Sigmoid colon (tissue), 7 donors: ENCODE measurements at places on chromosomes 16 and 17. TPM values are rescaled to one million over a fixed set of nuclear protein-coding genes. Genes with fewer than 3 reads are reported as not detected.

DNA sequence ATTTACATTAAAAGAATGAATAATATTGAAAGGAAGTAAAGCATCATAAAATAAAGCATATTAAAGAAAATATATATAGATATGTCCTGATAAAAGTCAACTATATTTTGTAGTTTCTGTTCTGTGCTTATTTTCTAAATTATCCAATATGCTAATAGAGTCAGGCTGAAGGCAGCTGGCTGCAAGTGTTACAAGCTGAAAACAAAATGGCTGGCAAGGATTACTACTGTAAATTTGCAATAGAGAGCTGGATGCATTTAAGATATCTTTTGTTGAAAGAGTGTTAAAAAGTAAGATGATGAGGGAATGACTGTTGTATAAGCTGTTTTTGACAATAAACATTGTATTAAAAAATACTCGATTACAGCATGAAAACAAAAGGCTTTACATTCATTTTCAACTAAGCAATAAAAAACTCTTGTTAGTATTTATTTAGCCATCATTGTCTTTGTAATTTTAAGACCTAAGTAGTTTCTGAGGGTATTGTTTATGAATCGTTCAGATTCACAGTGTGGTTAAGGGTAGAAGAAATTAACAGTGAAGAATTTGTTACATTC lies 76.3 kb downstream of the TANC2 start:
- DNase-seq: no peak

DNA sequence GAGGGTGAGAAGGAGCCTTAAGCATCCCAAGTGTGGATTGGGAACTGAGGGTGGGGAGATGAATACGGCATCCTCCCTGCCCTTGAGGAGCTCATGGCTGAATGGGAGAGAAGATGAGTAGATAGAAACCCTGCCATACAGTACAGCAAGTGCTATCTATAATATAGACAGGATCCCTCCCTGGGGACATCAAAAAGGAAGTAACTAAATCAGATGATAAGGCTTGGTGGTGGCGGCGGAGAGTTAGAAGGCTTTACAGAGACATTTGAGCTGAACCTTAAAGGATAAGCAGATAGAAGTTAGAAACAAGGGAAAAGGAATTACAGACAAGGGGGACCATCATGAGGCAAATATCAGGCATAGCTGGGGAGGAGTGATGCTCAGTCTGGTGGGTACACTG lies 67.5 kb upstream of the TMEM132E start:
- no peak for DNase-seq

DNA sequence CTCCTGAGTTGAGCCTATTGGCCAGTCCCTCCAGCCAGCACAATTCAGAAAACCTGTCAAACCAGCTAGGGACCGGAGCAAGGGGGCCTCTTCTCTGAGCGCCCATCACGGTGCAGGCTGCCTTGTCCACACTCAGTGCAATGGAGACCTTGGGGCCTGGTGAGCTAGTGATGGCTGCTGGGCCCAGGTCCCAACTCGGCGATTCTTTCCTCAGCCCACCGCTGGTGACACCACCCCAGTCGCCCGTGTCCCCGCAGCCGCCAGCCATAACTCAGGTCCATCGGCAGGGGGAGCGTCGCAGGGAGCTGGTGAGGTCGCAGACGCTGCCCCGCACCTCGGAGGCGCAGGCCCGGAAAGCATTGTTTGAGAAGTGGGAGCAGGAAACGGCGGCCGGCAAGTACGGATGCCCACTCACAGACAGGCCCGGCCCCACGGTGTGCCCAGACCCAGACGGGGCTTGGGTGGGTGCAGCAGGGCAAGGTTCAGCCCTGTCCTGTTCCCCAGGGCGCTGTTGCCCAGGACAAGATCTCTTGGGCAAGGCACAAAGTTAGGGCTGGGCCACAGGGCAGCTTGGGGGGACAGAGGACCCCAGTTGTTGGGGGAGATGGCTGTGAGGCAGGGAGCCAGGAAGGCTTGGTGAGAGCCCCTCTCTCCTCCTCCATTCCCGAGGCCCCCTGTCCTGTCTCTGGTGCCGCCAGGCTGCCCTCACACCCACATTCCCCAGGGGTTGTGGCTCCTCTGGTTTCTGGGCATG lies 10.8 kb downstream of the SMTNL2 start:
- no peak for DNase-seq

DNA sequence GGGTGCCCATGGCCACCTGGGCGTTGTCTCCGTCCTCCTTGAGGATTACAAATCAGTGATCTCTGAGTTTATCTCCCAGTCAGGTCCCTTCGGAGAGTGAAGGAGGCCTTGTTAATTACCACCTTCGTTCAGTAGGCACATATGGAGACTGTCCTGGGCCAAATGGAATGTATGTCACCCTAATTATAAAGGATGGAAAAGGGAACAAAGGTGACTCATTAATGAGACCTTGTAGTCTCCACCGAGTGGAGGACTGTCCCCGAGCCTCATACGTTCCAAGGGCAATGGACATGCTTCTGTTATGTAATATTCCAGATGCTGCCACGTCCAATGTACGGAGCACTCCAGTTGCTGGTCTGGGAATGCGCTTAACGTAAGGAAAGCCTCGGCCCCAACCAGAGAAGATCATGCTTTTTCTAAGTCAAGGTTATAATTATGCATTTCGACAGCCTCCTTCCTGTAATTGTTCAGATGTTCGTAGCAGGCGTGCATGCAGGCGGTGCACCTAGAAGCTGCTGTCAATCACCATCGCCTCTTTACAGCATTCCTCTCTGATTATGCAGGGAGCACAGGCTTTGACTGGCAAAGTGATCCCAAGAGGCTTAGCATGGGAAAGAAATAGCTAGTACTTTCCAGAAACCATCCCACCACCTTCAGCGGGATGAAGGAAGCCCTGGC lies 22.4 kb upstream of the SEC14L1 start:
- no peak for DNase-seq

DNA sequence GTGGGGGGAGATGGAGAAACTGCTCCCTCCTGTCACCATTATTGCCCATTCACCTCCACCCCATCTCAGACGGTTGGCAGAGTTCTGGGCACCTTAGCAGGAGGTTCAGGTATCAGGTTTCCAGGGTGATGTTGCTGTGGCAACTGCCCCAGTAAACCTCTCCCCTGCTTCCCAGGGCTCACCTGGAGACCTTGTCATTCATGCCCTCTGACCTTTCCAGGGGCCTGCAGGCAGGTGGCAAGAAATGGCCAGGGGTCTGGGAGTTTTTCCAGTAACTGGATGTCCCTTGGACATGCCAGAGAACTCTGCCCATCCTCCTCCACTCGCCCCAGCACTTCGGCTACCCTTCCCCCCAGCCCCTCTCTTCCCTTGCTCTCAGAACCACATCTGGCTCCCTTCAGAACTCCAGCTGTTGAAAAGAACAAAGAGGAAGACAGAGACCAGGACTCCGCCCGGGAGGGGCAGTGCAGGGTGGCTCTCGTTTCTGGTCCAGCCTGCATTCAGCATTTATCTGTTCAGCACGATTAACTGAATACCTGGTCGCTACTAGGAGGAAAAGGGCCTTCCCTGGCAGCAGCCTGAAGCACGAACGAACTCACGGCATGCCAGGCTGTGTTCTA lies 8.5 kb downstream of the MLLT6 start:
- DNase-seq: no peak

- DNase-seq: peak; percentile 66
Measured at GRCh38 chr17:58200024-58200633, 7.6 kb downstream of the EPX start.

DNA sequence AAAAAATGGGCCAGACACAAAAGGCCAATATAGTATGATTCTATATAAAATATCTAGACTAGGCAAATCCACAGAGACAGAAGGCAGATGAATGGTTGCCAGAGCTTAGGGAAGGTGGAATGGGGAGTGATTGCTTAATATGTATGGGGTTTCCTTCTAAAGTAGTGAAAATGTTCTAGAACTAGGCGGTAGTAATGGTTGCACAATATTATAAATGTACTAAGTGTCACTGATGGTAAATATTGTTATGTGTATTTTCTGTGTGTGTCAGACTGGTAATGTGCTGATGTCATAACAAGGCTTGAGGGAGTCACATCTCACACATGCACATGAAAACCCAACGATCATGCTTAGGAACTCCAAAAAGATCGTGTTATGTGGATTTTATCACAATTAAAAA lies 106.9 kb upstream of the SIAH1 start:
- DNase-seq: no peak

- DNase-seq: no peak
Measured at GRCh38 chr16:84637709-84638108, 10.6 kb upstream of the KLHL36 start.

DNA sequence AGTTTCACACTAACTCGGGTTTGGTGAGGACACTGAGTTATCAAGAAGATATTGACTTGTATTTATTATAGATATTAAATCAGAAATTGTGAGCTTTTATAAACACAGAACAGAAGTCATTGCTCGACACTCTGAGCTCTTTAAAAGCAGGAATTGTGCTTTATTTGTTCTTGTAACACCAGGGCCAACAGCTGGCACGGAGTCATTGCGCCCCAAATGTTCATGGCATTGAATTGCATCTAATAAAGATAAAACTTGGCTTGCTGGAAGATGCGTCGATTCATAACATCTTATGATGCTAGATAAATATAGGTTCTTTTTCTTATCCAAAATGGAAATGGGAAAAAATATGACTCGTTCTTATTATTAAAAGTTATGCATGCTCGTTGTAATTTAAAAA lies 11.8 kb upstream of the MLYCD start:
- DNase-seq: no peak

GRCh38 chr17:71922439-71922838 lies 198.4 kb upstream of the SOX9 start:
- no peak for DNase-seq

DNA sequence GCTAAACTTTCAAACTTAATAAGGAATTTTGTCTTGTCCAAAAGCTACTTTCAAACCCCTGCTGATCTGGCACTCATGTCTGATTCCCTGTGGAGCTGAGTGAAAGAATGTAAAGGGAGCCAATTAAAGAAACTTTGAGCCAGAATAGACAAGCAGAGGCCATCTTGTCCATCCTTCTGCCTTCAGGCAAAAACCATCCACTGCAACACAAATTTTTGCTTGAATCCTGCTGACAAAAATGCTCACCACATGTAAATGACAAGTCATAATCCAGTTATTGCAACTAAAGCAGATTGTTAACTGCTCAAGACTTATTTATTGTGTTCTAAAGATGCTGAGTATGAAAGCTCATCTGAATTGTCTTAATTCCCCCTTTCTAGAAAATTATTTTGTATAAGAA lies 124.0 kb upstream of the HLF start:
- no peak for DNase-seq

- no peak for DNase-seq
Measured at GRCh38 chr16:88799569-88800276, 3.9 kb upstream of the CDT1 start.

Gene PPP1R1B
- 4.2 TPM for total RNA-seq

Gene SOCS1
- total RNA-seq: 2.2 TPM

Gene CDR2
- total RNA-seq: 20.3 TPM

Gene NEURL4
- 16.7 TPM for total RNA-seq
